Left hindlimb (tissue), 1 donor: ENCODE measurements at places on chromosomes 7 and 10.

DNA sequence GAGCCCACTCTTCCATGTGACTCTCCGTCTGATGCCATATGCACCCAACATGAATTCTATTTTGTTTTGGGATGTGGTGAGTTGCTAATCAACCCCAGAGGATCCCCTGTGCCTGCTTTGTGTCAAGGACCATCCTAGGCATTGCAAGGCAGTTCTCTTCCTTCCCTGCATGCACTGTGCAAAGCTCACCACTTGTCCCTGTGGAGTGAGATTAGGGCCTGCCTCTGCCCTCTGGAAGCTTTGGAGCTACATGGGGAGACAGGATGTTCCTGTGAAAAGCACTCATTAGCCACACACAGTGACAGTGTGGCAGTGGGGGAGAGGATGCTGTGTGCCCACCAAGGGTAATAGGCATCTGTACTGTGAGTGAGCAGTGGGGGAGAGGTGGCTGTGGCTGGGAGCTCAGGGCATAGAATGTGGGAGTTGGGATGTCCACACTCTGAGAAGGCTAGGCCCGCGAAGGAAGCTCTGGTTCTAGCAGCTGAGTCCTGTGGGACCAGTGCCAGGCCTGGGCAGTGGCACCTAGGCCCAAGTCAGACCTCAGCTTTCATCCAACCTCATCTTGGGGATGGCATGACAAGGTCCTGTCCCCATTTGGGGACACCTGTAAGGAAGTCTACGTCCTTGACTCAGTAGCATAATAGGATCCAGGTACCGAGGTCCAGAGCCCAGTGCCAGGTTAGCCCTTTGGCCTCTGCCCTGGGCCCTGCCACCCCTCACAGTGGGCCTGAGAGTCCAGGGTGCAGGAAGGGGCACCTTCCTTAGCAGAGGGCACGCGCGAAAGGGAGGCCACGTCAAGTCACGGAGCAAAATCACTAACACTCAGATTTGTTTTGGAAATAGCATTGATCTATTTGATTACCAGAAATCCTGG lies 6.6 kb downstream of the ADRA2A start:
- DNase-seq: no peak

DNA sequence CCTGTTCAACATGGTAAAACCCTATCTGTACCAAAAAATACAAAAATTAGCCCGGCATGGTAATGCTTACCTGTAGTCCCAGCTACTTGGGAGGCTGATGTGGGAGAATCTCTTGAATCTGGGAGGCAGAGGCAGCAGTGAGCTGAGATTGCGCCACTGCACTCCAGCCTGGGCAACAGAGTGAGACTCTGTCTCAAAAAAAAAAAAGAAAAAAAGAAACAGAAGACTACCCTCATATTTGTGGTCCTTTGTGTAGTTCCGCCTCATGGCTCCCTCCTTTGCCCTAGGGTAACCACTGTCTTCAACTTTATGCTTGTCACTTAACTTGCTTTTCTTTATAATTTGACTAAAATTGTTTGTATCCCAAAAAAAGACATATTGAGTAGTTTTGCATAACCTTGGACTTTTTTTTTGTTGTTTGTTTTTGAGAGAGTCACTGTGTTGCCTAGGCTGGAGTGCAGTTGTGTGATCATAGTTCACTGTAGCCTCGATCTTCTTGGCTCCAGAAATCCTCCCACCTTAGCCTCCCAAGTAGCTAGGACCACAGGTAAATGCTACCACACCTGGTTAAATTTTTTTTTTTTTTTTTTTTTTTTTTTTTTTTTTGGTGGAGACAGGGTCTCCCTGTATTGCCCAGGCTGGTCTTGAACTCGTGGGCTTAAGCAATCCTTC lies 3.7 kb downstream of the ZNF487 start:
- DNase-seq: no peak

DNA sequence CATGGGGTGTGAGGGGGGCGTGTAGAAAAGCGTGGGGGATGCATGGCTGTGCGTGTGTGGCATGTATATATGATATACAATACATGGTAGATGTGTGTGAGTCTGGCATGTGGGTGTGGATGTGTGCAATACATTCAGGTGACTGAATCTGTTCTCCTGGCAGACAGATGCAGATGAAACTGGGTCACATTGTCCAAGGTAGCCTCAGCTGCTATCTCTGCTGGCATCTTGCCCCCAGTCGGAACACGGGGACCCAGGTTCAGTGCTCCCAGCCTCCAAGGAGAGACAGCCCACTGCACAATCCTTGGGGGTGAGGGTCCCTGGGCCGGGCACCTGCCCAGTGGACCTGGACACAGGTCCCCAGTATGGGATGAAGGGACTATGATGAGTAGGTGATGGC lies 12.4 kb upstream of the SRRM3 start:
- no peak for DNase-seq

DNA sequence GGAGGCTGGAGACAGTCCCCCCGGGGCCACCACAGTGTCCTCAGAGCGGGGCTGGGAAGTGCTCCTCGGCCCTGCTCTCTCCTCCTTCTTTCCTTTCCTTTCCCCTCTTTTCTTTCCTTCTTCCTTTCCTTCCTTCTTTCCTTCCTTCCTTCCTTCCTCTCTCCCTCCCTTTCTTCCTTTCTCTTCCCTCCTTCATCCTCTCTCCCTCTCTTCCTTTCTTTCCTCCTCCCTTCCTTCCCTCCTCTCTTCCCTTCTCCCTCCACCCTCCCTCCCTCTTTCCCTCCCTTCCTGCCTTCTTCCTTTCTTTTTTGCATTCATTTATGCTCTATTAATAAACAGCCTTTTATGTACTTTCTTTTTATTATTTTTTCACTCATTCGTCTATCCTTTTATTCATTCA lies 127.1 kb upstream of the TCERG1L start:
- DNase-seq: no peak

DNA sequence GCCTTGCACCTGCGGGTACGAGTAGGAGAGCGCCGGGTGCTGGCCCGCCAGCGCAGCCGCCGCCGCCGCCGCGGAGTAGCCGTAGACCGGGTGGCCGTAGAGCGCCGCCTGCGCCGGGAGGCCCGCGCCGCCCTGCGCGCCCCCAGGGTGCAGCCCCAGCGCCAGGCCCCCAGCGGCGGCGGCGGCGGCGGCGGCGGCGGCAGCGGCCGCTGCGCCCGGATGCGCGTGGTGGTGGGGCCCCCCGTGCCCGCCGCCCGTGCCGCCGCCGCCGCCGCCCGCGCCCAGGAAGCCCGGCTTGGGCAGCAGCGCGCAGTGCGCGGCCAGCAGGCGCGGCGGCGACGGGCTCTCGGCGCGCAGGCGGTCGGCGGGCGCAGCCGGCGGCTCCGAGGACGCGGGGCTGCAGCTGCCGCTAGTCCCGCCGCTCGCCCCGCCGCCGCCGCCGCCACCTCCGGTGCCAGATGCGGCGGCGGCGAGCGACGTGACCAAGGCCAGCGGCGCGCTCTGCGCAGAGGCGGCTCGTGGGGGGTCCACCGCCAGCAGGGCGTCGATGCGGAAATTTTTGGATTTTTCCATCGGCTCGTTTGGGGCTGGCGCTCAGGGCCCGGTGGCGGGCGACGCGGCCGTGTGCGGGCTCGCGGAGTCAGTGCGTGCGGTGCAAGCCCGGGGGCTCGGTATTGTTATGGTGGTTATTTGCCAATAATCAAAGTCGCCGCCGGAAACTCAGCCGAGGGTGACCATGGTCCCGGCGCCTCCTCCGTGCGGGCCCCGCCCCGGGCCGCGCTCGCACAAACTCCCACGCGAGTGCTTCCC lies 480 bp downstream of the MNX1 start:
- DNase-seq: no peak

DNA sequence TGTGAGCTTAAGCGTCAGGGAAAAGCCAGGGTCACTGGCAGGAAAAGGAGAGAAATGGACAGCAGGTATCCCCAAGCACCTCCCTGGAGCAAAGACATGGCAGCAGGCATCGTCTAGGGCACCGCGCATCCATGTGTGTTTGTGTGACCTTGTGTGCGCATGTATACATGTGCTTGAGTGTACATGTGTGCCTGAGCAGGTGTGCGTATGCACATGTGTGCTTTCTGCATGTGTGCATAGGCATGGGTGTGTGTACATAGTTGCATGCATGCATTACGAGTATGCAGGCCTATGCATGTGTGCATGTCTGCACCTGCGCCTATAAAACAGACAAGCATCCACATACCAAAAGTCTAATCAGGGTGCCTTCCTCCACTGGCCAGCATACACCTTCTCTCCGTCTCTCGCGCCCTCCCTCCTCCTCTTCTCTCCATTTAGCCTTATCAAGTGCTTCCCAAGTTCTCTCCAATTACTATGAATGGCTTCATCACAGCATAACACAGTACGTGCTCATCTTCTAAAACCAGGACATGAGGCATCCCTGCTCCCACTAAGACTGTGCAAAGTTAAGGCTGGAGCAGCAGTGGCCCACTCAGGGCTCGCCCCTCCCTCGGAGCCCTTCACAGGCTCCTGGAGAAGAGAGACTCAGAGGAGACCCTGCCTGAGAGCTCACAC lies 30.6 kb downstream of the RASGEF1A start:
- DNase-seq: peak; percentile 15

GRCh38 chr7:32774541-32774951 lies 117.0 kb downstream of the KBTBD2 start:
- DNase-seq: no peak

GRCh38 chr10:86953747-86954680 lies 3.4 kb downstream of the MMRN2 start:
- peak; percentile 86 for DNase-seq

- no peak for DNase-seq
Measured at GRCh38 chr10:49737474-49738201, 24.5 kb downstream of the OGDHL start.

DNA sequence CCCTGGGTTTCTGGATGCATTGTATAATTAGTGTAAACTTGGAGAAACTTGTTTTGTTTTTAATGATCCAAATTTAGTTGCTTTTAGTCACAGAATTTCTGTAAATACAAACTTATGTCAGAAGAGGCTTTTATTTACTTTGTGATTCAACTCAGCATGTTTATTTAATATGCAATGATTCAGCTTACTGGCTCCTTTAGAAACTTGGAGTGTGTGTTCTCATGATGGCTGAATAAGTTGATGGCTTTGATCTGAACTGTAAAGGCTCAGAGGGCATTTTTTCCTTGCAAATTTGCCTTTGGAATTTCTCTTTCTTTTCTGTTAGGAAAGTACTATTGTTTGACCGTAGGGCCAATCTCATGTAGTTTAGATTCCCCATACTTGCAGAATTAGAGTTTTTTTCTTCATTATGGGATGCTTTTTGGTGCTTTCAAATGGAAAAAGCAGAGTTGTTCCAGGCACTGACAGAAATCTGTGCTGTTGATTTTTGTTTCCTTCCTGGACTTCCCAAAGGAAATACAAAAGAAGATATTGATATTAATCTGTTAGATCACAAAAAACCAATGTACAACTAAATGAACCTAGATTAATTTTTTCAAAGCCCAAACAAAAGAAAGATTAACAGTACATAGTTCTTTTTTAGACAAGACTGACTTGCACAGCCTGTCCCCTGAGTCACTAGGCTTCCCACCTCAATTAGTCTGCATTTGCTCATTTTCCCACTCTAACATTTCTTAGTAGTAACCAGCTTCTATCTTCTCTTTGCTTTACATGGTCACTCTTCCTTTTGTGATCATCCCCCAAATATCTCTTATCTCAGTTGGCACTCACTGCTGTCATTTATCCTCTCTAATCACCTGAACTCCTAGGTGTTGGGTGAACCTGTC lies 96.8 kb upstream of the AGR3 start:
- no peak for DNase-seq

GRCh38 chr10:8369666-8370065 lies 315.2 kb downstream of the GATA3 start:
- DNase-seq: no peak

DNA sequence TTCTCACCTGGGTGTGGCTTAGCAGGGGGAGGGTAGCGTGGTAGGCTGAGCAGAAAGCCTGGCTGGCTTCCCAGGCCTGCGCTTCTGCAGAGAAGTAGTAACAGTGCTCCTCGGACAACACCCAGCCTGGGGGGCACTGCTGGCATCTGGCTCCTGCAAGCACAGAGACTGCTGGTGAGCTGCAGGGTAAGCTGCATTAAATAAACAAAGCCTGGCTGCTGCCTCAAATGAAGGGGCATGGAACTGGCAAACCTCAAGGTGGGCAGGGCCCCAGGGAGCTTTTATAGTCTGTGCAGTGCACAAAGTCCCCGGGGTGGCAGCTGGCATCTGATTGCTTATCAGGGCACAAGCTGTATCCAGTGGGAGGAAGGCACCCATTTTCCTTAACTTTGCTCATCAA lies 3.9 kb downstream of the KLRG2 start:
- no peak for DNase-seq

GRCh38 chr10:16470747-16471146 lies 33.9 kb downstream of the PTER start:
- DNase-seq: no peak

DNA sequence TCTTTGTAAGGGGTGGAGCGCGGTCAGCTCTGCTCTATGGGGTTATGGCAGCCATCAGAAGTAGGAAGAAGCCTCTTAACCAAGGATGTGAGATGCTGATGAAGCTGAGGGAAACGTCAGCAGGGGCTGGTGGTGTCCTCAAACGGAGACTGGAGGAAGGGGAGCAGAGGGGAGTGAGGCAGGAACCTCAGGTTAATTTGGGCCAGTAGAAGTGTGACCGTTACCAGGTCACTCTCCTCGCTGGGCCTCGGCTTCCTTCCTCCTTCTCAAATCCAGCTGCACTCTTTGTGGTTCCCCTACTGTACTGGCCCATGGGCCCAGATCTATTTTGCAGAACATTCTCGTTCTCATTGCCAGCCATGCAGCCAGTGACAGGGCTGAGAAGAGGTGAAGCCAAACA lies 169.5 kb downstream of the TMEM178B start:
- DNase-seq: no peak
